Activated CD4-positive, CD25-positive, alpha-beta regulatory T cell treated with anti-CD3 and anti-CD28 coated beads, Interleukin-2, amount 50 U/mL, for 72 hours (primary cell): ENCODE measurements at places on chromosomes 12 and 14.
A peak's percentile ranks its signal among the peaks of the same experiment; 100 is the strongest.

- peak; percentile 32 for DNase-seq
These were observed 5.1 kb downstream of the MBIP start for GRCh38 chr14:36315159-36315853.

DNA sequence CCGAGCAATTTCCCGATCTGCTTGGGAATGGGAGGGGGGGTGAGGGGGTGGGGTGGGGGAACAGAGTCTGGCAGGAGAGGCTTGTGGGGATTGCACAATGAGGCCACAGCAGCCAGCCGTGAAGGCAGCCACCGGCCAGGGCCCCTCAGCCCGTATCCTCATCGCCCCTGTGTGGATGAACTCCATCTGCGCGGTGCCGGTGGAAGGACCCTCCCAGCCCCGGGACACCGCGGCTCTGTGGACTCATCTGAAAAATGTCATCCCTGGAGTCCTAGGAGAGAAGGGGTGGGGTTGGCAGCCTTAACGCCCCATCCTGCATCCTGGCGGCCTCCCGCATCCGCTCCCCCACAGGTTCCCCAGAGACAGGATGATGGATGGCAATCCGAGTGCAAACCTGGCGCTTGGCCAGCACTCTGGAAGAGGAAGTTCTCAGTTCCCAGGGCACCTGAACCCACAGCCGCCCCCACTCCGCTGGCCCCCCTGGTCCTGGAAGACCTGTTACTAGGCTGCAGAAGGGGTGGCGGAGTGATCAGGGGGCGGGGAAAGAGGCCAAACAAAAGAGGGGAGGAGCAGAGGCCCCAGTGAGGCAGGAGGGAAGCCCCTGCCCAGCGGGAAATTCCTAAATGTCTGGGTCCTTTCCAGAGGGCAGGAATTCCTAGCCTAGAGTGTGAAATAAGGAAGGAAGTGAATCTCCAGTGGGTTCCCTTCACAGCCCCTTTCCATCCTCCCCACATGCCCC, 1.2 kb upstream of the TNFAIP2 start:
- DNase-seq = no peak

DNA sequence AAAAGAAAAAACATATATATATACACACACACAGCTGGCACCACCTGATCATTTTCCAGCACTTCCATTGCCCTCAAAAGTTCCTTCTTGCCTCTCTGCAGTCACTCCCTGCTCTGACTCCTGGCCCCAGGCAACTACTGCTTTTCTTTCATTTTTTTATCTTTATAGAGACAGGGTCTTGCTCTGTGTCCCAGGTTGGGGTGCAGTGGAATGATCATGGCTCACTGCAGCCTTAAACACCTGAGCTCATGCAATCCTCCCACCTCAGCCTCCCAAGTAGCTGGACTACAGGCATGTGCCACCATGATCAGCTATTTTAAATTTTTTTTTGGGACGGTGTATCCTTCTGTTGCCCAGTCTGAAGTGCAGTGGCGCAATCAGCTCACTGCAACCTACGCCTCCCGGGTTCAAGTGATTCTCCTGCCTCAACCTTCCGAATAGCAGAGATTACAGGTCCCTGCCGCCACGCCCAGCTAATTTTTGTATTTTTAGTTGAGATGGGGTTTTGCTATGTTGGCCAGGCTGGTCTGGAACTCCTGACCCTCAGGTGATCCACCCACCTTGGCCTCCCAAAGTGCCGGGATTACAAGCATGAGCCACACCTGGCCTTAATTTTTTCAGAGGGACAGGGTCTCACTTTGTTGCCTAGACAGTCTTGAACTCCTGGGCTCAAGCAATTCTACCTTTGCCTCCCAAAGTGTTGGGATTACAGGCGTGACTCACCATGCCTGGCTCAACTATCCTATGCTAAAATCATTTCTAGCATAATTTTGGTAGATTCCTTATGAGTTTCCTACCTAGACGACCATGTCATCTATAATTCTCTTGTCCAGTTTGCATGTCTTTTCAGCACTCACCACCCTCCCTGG, 7.8 kb downstream of the HSP90AA1 start:
- no peak for DNase-seq

DNA sequence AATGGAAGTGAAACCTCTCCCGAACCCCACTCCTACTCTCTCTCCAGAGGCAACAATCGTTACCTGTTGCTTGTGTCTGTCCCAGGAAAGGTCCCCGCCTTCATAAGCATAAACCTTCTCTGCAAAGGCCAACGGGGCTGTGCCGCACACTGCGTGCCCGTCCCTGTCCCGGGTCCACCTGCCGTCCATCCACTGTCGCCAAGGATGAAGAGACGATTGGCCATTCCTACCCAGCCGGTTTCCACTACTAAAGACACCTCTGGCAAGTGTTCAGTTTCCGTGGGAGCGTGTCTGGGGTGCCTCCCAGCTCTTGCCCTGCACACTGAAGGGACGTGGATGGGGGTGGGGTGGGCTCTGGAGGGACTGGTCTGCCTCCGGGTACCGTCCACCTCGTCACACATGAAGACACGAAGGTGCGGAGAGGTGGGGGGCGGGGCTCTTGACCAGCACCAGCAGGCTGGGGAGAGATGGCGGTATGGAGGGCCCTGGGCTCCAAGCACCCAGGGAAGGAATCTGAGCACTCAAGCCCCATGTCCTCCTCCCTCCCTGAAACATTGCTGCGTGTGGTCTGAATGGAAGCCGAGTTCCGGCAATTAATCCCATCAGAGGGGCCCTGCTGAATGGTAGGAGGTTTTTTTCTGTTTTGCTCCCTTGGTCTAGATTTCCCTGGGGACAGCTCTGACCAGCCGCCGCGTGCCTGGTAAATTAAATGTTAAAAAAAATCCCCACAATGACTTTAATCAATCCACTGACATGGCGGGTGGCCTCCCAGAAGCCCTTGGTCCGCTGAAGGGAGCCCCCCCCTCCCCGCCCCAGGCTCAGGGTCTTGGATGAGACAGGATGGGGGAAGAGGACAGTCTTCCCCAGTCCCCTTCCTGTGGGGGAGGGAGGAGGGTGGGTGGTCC, 4.1 kb upstream of the KIF26A start:
- DNase-seq = peak; percentile 26

- DNase-seq = no peak
These were observed 39.0 kb downstream of the LRRK2 start for GRCh38 chr12:40263616-40264409.
